Fibroblast of the aortic adventitia (primary cell): ENCODE measurements at places on chromosomes 6 and 20.

DNA sequence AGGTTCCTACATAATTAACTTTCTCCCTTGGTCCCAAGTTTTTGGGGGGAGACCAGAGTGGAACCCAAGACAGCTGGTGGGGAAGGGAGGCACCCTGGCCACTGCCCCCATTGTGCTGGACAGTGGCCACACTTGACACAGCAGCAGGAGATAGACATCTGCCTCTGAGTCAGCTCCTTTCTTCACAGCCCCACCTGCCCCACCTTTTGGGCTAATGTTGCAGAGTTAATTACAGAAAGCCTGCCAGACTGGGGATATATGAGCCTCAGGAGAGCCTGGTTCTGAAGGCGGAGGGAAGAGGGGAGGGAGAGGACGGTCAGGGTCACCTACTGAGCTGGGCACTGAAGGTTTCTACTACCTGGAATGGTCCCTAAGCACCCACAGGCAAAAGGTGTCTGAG lies 50.6 kb downstream of the MAFB start:
- DNase-seq: no peak

DNA sequence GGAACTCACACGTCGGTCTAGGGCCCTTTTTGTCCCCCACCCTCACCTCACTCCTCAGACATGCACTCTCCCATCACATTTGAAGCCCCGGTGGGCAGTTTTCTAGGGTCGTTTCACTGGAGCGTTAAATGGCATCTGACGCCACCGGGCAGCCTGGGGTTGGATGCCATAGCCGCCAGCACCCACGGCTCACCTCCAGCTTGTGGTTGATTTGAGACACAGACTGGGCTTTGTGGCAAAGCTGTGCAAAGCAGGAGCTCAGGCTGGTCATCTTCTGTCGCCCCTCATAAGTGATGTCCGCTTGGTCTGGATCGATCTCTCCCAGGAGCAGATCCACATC lies 530 bp downstream of the GOPC start:
- no peak for DNase-seq

GRCh38 chr6:7240351-7240750 lies 72.6 kb downstream of the SSR1 start:
- DNase-seq: no peak

- no peak for DNase-seq
These were observed 1292.6 kb upstream of the MAP3K7 start for GRCh38 chr6:91879386-91879995.

DNA sequence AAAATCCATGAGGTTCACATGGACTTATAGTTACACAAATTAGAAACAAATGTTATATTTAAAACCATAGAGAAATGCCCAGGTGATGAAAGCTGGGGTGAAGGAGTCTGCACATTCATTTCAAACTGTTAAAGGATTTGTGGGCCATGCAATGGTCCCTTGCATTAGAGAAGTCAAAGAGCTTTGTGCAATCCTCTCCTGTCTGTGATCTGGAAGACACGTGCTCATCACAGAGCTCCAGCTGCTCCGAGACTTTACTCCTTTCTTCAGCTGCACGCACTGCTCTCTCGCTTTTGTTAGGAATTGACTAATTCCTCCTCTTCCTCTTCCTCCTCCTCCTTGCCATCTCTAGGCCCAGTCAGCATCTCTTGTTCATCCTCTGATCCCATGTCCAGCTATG lies 4.1 kb upstream of the AIF1 start:
- DNase-seq: no peak

GRCh38 chr20:46883892-46884291 lies 10.8 kb upstream of the EYA2 start:
- DNase-seq: no peak

- no peak for DNase-seq
These were observed 135.9 kb downstream of the JPH2 start for GRCh38 chr20:44050925-44051660.

GRCh38 chr6:111870051-111870741 lies 3.1 kb downstream of the FYN start:
- DNase-seq: no peak

- no peak for DNase-seq
These were observed 75.1 kb upstream of the AFDN start for GRCh38 chr6:167751579-167752115.

DNA sequence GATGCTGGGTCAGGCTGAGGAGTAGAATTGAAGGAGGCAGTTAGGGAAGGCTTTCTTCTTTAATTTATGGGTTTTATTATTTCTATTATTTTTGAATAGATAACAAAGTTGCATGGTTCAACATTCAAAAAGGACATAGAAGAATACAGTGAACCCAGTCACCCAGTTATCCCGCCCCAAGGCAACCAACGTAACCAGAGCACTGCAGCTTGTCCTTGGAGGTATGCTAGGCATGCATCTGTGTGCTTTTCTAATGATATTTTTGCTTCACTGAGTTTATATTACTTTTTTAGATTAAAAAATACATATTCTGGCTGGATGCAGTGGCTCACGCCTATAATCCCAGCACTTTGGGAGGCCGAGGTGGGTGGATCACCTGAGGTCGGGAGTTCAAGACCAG lies 47.4 kb upstream of the DSN1 start:
- no peak for DNase-seq

DNA sequence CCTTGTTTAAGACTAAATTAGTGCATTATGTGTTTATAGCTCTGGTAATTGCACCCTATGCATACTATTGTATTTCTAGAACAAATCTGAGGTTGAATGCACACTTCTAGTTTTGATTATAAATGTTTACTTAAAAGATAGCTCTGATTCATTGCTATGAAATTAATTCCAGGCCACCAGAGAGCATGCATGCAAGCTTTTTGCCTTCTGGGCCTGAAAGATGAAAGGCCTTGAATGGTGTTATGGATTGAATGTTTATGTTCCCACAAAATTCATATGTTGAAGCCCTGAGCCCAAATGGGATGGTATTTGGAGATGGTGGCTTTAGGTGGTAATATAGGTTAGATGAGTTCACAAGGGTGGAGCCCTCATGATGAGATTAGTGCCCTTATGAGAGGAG lies 695.0 kb upstream of the MAP3K7 start:
- no peak for DNase-seq

DNA sequence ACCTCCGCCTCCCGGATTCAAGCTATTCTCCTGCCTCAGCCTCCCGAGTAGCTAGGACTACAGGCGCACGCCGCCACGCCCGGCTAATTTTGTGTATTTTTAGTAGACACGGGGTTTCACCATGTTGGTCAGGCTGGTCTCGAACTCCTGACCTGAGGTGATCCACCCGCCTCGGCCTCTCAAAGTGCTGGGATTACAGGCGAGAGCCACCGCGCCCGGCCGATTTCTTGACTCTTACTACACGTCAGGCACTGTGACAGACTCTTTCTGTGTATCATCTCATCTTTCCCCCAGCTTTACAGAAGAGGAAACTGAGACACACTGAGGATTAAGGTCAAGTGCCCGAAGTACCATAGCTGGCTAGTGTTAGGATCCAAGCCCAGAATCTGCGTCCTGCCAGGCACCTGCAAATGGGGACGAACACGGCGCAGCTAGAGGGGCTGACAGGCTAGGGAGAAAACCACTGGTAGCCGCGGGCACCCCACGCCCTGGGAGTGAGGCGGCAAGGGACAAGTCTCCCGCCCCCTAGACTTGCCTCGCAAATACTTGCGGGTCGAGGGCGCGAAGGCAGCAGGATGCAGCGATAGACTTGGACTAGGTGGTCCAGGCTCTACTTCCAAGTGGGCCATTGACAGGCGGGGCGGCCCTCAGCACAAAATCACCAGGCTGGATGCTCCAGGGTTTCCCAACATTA lies 1.1 kb upstream of the TAF8 start:
- no peak for DNase-seq

DNA sequence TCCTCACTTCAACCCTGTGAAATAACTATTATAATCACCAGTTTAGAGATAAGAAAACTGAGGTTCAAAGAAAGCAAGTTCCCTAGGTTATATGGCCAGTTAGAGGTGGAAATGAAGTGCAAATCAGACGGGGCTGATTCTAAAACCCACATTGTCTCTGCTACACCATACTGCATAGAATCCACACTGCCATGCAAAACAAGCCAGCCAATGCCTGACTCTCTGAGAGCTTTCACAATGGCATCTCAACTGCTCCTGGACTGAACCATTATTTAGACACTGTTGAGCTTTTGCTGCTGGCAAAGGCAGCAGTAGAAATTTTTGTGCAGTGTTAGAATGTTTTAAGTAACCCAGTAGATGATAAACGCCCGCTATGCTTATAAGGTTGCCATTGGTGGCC lies 195.2 kb upstream of the CNR1 start:
- DNase-seq: peak; percentile 44

GRCh38 chr20:47950124-47950912 lies 165.0 kb upstream of the SULF2 start:
- DNase-seq: no peak

- DNase-seq: no peak
These were observed 105.6 kb downstream of the ZDHHC14 start for GRCh38 chr6:157486572-157486971.

DNA sequence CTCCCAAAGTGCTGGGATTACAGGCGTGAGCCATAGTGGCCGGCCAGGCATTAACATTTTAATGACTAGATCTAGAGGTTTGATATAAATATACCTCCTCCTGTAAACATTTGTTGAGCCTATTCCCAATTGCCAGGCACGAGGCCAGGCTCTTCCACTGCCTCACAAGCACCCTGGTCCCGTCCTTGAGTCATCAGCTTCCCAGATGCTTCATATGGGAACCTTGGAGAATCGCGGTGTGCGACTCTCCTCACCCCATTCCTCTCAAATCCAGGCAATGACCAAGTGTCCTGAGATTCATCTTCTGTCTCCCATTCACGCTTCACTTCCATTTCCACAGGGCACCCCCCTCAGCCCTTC lies 35.9 kb upstream of the PIM1 start:
- DNase-seq: peak; percentile 79

DNA sequence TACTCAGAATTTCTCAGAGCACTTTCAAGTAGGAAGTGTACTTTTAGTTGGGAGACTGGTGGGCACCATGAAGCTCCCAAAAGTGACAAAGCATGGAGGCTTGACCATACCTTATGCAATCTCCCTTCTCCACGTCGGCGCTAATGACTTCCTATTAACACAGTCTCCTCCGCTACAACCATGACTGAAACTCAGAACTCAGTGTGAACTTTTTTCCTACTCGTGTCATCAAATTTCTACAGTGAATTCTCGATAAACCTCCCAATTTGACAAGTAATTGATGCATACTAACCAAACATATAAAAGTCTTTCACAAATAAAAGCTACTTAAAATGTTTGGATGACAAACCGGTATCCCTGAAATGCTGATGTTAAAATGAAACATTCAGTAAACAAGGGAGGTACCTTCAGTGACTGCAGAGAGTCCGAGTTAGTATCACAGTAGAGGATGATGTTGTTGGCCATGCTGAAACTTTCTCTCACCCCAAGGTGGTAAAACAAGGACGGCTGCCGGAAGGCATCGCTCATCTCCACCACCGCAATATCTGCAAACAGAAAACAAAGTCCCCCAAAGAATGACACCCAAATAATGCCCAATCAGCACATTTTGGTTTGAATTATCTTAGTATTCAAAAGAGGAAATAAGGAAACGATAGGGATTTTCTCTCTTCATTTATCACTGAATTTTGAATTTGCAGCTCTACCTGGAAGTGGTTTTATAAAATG lies 72.1 kb downstream of the MAP3K5 start:
- DNase-seq: no peak

DNA sequence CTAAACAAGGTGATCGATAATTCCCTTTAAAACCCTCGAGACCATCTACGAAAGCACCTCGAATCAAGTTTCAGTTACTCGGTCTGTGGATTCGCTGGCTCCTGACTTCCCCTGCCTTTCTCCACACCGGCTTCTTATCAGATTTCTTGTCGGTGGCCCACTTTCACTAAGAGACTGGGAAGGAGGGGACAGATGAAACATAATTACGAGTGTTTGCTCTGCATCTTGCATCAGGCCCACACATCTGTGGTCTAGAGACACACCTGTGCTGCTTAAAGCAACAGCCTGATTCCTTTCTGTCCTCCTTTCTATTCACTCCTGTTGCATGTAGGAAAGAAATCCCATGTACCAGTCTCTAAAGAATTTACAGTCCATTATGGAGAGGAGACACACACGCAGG lies 37.7 kb downstream of the INSM1 start:
- DNase-seq: no peak

DNA sequence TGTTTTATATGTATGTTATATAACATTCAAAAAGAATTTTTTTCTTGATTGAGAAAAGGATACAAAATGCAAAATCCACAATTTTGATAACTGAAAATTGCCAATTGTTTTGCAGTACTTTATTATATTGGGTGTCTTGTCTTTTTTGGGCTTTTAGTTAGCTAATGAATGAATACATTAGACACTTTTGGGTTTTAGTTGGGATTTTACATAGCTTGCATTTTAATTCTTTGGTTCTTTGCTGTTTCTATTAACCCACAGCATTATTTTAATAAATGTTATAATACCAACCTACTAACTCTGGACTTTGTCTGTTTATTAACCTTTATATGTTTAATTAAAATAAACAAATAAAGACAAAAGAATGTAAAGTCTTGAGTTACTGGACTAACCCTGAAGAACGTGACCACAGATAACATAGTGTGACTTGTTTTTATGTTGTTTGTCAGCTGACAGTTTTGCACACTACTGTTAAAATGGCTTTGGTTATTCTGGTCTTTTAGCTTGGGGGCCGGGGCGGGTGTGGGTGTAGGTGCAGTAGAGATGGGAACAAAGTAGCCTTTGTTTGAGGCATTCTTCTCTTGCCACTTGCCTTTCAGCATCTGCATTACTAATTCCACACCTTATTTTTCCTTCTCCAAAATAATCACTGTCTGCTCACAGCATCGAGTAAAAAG lies 159.1 kb downstream of the QKI start:
- no peak for DNase-seq

- DNase-seq: no peak
These were observed 1.0 kb downstream of the NCOA7 start for GRCh38 chr6:125791820-125792165.

- DNase-seq: no peak
These were observed 100.2 kb downstream of the AHI1 start for GRCh38 chr6:135397172-135397952.

DNA sequence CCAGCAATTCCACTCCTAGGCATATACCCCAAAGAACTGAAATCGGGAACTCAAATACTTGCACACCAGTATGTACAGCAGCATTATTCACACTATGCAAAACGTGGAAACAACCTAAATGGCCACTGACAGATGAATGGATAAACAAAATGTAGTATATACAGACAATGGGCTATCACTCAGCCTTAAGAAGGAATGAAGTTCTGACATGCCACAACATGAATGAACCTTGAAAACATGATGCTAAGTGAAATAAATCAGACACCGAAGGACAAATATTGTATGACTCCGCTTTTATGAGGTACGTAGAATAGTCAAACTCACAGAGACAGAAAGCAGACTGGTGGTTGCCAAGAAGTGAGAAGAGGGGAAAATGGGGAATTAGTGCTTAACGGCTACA lies 59.1 kb upstream of the CCN6 start:
- DNase-seq: no peak

DNA sequence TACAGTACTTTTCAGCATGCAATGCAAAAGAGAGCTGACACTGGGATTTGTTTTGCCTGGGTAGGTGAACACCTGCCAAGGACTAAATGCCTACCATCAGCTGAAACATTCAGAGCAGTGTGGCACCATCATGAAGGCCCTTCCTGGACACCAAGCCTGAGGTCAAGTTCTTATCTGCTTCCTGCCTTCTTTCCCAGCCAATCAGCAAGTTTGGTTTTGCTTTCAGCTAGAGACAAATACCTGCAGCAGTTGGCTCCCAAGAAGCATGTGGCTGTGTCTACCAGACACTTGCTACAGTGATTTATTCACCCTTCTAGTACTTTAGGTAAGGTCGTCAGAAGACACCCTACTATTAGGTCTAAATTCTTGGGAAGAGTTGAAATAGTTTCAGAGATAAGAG lies 112.8 kb downstream of the TBX18 start:
- peak; percentile 48 for DNase-seq

- peak; percentile 64 for DNase-seq
These were observed 92.3 kb downstream of the RFX6 start for GRCh38 chr6:116969211-116969863.
